ENCODE measurements at places on chromosomes 11 and 22.

DNA sequence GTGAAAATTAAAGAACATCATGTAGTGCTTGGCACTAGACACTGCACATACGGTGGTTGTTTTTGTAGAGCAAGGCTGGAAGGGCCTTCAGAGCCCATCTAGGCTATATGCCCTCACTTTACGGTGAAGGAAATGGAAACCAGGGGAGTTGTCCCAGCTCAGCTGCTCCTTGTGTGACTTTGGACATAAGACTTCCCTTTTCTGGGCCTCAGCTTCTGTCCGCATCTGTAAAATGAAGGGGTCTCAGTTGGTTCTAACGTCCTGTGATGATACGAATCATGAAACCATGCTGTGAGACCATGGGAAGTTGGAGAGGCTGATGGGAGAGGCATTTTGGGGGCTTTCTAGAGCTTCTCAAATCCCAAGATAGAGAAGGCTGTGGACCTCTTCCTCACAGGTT lies 4.7 kb downstream of the KCNE3 start:
- no peak for DNase-seq

- DNase-seq: no peak
Observed at GRCh38 chr22:47053726-47054141, 291.3 kb downstream of the TBC1D22A start.

GRCh38 chr11:72758304-72758689 lies 6.1 kb upstream of the ARAP1 start:
- no peak for DNase-seq

GRCh38 chr11:12979928-12980689 lies 29.0 kb upstream of the RASSF10 start:
- no peak for DNase-seq

DNA sequence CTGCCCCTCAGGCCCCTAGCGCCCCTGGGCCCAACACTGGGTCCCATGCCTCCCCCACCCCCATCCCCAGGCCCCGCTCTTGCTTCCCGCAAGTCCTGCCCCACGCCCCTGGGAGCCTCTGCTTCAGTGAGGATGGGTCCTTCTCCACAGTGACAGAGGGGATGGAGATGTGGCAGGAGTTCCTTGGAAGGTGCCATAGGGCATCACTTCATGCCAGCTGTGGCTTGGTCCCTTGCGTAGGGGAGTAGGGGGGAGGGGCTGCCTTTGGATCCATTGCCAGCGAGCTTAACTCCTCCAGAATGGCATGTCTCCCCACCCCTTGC lies 9.5 kb upstream of the TBC1D22A start:
- DNase-seq: no peak

DNA sequence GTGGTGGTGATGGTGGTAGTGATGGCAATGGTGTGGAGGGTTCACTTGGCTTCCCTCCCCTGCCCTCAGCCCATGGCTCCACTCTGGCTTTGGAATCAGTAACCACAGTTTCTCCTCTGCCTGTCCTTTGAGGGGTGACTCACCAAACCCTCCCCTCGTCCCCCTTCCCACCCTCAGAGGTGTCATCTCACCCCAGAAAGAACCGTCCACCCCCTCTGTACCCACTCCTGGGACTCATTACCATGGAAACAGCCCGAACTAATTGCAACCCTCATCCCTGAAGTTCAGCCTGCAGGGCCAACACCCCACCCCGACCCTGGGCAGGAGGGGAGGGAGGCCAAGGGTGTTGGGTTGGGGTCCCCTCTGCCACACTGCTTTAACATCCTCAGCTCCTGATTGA lies 26.6 kb downstream of the PHLDB1 start:
- no peak for DNase-seq

- no peak for DNase-seq
Observed at GRCh38 chr11:28089378-28089777, 18.6 kb downstream of the KIF18A start.

- DNase-seq: no peak
Observed at GRCh38 chr11:130088919-130089673, 19.4 kb downstream of the APLP2 start.

DNA sequence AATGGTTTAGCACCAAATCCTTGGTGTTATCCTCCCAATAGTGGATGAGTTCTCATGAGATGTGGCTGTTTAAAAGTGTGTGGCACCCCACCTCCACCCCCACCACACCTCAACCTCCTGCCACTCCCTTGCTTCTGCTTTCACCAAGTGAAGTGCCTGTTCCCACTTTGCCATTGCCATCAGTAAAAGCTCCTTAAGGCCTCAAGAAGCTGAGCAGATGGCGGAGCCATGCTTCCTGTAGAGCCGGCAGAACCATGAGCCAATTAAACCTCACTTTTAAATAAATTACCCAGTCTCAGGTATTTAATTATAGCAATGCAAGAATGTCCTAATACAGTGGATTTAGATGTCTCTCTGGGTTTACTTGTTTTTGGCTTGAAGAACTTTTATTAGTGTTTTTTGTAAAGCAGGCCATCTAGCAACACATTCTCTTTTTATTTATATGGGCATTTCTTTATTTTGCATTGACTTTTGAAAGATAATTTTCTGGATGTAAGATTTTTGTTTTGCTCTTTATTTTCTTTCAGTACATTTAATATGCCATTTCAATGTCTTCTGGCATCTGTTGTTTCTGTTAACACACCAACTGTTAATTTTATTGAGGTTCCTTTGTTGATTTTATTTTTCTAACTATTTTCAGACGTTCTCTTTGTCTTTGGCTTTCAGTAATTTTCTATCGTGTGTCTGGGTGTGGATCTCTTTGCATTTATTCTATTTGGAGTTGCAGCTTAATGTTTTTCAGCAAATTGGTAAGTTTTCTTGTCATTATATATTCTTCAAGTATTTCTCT lies 724.5 kb upstream of the CNTN5 start:
- DNase-seq: no peak

GRCh38 chr22:46654927-46655595 lies 34.9 kb downstream of the GRAMD4 start:
- DNase-seq: no peak

DNA sequence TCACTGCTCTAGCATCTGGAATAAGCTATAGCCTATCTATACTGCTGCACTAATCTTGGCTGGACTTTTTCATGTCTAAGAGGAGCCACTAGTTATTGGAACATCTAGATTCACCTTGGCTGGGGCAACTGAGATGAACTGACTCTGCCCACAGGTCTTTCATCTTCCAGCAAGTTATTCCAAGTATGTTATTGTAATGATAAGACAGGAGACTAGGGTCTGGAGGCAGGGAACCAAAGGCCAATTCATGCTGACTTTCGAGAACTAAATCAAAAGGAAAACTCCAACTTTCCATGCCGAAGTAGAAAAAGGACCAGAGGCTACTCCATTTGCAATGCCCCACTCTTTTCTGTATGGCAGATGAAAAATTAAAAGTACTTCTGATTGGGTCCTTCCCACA lies 1243.0 kb upstream of the RAG2 start:
- no peak for DNase-seq

- DNase-seq: no peak
Observed at GRCh38 chr22:46688949-46689348, 49.1 kb downstream of the CERK start.

DNA sequence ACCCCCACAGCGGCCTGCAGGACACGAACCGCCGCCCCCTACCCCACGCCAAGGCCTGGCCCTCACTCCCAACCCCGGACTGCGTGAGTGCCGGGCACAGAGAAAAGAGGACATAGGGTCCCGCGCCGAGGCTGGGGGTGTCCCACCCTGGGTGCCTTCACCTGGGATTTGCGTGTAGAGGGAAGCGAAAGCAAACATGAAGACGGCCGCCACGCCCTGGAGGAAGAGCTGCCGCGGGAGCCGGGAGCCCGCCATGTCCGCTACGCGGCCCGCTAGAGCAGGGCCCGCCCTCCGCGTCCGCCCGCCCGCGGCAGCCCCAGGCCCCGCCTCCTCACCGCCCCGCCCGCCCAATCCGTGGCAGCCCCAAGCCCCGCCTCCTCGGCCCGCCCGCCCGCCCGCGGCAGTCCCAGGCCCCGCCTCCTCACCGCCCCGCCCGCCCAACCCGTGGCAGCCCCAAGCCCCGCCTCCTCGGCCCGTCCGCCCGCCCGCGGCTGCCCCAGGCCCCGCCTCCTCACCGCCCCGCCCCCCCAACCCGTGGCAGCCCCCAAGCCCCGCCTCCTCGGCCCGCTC lies at the start of gene LMF2:
TSS of gene LMF2 (minus strand) at position 282 of the 570 bp plus-strand sequence. CDS start at position 255, 27 bp downstream.
- DNase-seq: peak; percentile 94

- peak; percentile 31 for DNase-seq
Observed at GRCh38 chr22:41966607-41967240, 2.5 kb upstream of the SEPTIN3 start.

GRCh38 chr11:23563591-23563990 lies 703.3 kb upstream of the CCDC179 start:
- DNase-seq: no peak

- no peak for DNase-seq
Observed at GRCh38 chr11:42407341-42407740, 904.5 kb upstream of the API5 start.

DNA sequence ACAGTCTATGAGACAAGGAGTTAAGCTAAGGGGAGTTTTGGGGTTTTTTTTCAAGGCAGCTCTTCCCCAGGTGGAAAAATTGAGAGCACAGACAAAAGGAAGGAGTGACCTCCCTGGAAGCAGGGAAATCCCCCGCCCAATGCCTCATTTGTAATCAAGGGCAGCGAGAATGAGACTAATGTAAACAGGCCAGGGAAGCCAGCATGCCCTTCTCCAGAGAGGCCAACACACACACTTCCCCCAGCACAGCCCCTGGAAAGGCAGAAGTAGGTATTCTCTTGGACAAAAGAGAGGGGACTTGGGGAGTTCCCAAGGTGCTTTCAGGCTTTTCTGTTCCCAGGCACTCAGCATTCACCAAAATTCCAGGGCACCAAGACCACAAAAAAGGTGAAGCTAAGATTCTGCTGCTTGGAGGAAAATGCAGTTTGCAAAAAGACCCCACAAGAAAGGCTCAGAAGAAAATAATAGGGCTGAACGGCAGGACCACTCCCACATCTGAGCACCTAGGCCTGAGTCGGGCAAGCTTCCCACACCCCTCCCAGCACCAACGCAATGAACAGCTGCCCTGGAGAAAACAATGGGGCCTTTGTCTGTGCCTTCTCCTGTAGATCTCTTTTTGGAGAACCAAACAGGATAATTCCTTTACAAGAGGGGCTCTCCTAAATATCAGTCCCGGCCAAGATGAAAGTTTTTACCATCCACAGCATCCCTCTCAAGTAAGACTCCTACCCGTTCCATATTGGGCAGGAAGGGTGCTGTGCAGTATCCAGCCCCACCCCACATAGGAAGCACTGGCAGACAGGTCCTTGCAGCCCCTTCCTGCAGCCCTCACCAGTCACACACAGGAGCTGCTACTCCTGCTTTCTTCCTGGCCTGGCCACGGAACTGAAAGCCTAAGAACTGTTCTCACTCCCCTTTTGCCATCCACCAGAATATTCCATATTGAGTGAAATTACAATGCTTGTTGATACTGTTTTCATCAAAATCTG lies 70.7 kb upstream of the AKIP1 start:
- no peak for DNase-seq

GRCh38 chr11:11528986-11529385 lies 92.8 kb downstream of the GALNT18 start:
- no peak for DNase-seq

- no peak for DNase-seq
Observed at GRCh38 chr22:20904980-20905355, 12.2 kb upstream of the CRKL start.

- DNase-seq: no peak
Observed at GRCh38 chr11:45091563-45092403, 54.7 kb upstream of the PRDM11 start.

DNA sequence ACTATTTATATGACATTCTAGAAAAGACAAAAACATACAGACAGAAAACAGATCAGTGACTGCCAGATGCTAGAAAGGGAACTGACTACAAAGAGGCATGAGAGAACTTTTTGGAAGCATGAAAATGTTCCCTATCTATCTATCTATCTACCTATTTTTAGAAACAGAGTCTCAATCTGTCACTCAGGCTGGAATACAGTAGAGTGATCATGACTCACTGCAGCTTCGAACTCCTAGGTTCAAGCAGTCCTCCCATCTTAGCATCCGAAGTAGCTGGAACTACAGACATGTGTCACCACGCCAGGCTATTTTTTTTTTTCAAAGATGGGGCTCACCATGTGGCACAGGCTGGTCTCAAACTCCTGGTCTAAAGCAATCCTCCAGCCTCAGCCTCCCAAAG lies 6.9 kb downstream of the SBF2 start:
- no peak for DNase-seq

GRCh38 chr11:118436639-118437207 lies 431 bp downstream of the KMT2A start:
- peak; percentile 48 for DNase-seq

DNA sequence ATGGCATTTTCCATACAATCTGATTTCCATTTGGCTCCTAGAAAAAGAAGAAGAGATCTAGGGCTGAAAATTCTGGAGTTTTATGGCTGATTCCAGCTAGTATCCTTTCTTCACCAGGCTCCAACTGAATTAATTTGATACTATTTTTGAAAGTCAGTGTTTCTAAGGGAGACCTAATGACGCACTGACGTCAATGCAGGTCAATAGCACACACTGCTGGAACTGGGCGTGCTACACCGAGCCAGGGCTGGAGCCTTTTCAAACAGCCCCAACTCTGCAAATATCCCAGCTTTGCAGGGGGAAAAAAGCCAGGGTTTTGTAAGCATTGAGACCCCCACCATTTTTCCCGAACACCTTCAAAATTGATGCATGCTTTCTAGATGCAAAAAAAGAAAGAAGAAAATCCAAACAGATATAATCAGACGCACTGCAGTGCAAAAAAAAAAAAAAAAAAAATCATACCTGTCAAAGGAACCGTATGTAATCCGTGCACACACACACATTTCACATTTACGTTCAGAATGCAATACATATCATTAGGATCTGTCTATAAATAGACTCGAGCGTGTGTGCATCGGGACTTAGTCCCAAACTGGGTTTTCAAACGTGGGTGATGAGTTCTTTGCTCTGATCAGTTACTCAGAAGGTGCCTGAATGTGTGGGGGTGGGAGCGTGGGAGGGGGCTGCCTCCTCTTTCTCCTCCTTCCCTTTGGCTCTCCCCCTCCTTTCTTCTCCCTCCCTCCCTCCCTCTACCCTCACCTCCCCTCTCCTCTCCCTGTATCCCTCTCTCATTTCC lies 124.5 kb upstream of the HSD17B12 start:
- no peak for DNase-seq

DNA sequence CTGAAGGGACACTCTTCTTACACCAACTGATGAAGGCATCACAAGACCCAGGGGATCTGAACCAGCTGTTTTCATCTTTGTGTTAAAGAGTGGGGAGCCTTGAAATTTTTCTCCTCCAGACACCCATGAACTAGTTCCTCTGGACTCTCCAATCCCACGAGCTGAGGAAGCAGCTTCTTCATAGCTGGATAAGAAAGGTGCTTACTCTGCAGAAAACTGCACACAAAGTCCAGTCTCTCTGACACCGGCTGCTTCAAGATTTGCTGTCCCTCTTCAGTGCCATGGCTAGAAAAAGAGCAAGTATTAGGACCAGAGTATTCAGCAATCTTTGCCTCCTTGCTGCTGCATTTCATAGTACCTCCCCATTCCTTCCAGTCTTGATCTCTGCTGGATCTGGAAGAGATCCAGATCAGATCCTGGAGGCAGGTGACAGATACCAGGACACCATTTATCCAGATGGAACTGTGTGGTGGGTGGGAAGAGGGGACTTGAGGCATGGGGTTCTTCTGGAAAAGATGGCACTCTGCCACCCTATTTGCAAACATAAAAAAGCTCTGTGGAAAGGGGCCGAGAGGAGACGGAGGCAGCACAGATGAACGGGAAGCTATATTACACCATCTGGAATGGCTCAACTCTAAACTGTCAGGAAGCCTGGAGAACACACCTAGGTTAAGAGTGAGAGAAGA lies 25.5 kb downstream of the IL18BP start:
- no peak for DNase-seq
